Astrocyte of the spinal cord (primary cell): ENCODE measurements at places on chromosomes 11 and 22.

DNA sequence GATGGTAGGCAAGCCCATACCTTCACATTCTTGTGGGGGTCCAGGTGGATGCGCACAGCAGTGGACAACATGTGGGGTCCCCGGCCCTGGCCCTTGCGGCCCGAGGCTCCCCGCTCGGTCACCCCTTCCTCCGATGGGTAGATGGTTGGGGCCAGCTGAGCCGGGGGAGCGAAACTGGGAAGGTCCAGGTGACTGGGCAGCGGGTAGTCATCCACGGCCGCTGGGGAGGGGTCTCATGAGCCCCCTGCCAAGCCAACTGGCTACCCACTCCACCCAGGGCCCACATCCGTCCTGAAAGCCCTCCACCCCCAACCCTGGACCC is 10.7 kb downstream of the ATG2A start:
- no peak for DNase-seq

- no peak for DNase-seq
These were observed 25.4 kb downstream of the LRRC55 start for GRCh38 chr11:57207168-57207567.

DNA sequence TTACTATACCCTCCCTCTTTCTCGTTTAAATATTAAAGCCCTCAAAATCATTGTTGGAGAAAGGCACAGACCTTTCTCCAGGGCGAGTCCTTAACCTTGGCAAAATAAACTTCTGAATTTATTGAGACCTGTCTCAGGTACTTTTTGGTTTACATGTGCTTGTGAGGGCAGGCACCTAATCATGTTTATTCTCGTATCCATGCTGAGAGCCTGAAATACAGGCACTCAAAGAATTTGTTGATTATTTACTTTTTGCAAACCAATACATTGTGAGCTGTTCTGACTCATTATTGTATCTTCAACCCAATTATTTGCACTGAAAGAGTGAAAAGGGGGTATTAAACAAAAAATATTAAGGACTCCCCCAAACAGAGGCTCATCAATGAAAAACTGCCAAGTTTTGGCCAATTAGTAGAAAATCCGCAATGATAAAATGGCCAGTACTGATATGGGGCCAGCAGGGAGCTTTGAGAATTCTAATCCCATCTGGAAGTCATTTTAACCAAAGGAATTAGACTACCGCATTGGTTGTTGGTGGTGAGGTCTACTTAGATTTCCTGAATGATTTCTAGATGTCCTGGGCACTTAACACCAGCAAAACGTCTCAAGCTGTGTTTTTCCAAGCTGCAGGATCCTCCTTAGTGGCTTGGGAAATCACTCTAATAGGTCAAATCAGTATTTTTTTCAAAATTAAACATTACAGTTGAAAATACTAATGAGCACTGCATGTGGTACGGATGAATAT is 157.3 kb downstream of the SWAP70 start:
- DNase-seq: peak; percentile 65

DNA sequence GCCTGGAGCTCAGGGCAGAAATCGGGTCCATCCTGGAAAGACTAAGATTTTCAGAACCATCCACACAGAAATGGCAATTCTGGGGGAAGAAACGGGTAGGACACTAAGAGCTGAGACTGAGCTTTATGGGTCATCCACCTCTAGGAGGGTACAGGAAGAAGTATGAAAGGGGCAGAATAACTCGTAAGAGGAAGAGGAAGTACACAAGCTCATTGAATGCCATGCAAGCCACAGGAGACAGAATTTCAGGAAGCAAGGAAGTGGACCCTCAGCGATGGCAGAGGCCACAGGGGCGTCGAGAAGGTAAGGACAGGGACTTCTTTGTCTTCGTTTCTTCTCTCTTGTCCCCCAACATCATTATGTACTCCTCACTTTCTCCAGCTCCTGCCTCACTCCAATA is 169.6 kb downstream of the MAML2 start:
- DNase-seq: no peak

GRCh38 chr22:44648085-44648820 is 53.8 kb upstream of the PRR5 start:
- no peak for DNase-seq

- no peak for DNase-seq
These were observed 53.5 kb downstream of the OTOG start for GRCh38 chr11:17600316-17601255.

GRCh38 chr11:77669848-77670511 is 32.4 kb upstream of the CLNS1A start:
- peak; percentile 16 for DNase-seq

- no peak for DNase-seq
These were observed 156.8 kb downstream of the MYO18B start for GRCh38 chr22:25898707-25899365.

DNA sequence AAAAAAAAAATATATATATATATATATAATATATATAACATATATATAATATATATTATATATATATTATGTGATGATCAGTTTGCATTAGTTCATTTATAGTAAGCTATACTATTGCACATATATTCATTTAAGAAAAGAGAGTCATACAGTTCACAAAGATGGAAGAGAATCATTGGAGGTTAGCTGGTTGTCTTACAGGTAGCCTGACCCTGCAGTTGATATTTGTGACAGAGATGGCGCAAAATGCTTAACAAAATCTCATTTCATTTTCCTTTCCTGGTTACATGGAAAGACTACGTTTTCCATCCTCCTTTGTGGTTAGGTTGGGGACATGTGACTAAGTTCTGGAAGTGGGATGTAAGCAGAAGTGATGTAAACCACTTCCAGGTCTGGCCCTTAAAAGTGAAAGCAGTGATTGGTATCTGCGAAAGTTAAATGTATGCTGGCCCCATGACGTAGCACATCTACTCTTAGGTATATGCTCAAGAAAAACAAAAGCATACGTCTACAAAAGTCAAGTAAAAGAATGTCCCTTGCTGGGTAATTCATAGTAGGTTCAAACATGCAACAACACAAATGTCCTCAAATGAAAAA is 7.2 kb upstream of the TMEM135 start:
- no peak for DNase-seq

DNA sequence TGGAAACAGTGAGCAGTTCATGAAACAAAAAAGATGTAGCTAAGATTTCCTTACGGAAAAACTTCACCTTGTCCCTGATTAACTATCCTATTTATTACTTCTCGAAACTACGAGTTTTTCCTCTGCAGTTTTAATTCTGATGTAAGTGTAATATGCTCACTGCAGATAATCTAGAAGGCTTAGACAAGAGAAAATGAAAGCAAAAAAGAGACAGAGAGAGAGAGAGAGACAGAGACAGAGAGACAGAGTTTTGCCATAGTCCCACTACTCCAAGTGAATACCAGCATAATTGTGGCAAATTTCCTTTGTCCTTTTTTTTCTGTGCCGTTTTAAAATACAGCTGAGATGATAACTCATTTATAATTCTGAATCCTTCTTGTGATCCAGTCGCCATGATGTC is 24.8 kb downstream of the FSHB start:
- DNase-seq: no peak

GRCh38 chr11:91513734-91514133 is 710.9 kb upstream of the FAT3 start:
- DNase-seq: no peak

DNA sequence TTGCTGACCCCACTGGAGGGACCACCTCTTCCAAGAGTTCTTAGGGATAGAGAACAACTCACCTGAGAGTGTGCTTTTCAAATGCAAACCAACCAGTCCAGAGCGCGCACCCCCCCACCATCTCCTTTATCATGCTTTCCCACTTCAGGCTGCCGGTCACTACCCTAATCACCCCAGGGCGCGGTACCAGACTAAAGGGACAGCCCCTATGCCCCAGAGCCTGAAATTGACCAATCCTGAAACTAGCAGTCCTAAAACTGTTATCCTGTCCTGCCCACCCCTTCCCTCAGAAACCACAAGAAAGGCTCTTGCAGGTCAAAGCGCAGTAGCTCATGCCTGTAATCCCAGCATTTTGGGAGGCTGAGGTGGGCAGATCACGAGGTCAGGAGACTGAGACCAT is 37.0 kb downstream of the NEAT1 start:
- no peak for DNase-seq

DNA sequence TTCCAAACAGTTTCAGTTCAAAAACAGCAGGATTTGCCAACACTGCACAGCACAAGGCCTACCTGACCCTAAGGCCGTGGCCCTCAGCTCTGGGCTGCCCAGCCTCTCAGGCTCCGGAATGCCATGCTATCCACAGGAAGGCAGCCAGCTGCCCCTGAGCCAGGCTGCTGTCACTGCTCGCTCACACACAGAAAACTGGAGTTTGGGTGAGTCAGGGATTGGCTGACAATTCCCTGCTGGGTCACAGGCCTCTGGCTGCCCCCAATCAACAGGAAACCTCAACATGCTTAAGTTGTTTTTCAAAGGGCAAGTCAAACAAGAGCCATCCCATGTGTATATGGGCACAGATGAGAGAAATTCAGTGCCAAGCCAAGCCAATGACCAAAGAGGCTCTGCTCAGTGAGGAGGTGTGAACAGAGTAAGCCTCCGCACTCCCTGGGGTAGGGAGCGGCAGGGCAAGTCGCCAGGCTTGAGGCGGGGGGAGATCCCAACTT is 50.2 kb downstream of the RPL27A start:
- DNase-seq: peak; percentile 73

GRCh38 chr11:17574141-17575091 is 27.4 kb downstream of the OTOG start:
- DNase-seq: no peak

DNA sequence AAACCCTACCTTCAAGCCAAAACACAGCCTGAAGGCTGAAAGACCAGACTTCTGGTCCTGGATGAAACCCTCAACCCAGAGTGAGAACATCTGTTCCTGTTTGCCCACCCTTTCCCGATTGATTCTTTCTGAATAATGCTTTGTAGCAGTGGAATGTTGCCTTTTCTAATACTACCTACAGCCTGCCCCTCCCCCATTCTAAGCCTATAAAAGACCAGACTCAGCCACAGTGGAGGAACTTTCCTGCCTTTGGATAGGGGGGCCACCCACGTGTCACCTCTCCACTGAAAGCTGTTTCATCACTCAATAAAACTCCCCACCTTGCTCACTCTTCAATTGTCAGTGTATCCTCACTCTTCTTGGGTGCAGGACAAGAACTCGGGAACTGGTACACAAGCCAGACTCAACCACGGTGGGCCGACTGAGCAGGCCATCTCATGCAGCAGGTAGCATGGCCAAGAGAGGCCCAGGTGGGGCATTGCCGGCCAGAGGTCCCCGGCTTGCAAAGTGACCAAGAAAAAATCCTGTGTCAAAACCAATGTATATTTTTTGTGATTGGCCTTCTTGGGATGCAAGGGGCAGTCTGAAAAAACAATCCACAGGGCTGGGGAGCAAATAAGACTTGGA is 6.6 kb upstream of the APOL6 start:
- DNase-seq: no peak

GRCh38 chr11:116725434-116726221 is 47.2 kb downstream of the BUD13 start:
- no peak for DNase-seq

GRCh38 chr22:27624705-27625104 is 176.9 kb downstream of the MN1 start:
- DNase-seq: peak; percentile 9

DNA sequence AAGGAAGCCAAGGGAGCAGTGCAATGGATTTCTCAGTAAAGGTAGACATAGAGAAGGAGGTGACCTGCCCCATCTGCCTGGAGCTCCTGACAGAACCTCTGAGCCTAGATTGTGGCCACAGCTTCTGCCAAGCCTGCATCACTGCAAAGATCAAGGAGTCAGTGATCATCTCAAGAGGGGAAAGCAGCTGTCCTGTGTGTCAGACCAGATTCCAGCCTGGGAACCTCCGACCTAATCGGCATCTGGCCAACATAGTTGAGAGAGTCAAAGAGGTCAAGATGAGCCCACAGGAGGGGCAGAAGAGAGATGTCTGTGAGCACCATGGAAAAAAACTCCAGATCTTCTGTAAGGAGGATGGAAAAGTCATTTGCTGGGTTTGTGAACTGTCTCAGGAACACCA is 6.6 kb downstream of the TRIM22 start:
- no peak for DNase-seq

GRCh38 chr22:38956551-38956950 is 858 bp upstream of the APOBEC3A start:
- DNase-seq: no peak

- no peak for DNase-seq
These were observed 8.7 kb downstream of the SPI1 start for GRCh38 chr11:47369676-47370075.

DNA sequence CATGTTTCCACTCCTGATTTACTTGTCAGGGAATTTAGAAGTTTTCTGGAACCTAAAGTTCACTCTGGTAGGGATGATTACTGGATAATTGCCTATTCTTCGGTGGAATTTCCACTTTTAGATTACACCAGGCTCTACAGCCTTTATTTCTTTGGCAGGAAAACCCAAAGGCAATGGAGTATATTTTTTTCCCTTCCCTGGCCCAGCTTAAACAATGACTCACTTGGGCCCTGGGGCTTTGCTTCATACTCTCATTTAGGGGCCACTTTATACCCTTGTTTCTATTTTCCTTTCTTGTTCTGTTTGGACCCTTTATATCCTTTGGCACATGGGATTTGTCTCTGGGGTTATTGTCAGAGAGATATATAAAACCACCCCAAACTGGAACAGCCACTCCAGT is 114.7 kb downstream of the CSTPP1 start:
- peak; percentile 34 for DNase-seq

DNA sequence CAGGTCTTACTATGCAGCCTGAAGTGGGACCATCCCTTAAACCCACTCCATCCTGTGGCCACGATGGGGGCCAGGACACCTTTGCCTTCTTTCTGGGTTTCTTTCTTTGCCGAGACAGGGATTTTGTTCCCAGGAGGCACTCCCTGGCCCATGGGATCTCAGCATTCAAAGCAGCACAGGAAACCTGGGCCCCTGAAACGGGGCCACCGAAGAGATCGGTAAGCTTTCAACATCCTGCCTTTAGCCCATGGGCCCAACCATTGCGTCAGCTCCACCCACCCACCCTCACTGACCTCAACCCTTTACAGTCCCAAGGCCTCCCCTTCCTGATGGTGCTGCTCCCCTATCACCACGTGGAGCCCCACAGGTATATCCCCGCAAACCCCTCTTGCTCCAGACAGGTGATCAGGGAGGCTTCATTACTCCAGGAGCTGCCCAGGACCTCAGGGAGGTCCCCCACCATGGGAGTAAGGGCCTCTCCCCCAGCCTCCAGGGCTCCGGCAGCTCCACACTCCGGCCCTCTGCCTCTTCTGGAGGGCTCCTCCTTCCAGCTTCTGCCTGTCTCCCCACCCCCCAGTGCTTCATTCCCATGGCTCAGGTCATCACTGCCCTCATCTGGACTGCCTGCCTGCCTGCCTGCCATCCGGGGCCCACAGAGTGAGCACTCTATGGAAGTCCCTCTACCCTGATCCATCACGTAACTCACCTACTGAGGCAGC is 42.0 kb upstream of the TUB start:
- DNase-seq: no peak
